ENCODE measurements at places on chromosomes 7 and 10.

GRCh38 chr7:46549892-46550639 lies 629.0 kb upstream of the IGFBP3 start:
- no peak for DNase-seq

DNA sequence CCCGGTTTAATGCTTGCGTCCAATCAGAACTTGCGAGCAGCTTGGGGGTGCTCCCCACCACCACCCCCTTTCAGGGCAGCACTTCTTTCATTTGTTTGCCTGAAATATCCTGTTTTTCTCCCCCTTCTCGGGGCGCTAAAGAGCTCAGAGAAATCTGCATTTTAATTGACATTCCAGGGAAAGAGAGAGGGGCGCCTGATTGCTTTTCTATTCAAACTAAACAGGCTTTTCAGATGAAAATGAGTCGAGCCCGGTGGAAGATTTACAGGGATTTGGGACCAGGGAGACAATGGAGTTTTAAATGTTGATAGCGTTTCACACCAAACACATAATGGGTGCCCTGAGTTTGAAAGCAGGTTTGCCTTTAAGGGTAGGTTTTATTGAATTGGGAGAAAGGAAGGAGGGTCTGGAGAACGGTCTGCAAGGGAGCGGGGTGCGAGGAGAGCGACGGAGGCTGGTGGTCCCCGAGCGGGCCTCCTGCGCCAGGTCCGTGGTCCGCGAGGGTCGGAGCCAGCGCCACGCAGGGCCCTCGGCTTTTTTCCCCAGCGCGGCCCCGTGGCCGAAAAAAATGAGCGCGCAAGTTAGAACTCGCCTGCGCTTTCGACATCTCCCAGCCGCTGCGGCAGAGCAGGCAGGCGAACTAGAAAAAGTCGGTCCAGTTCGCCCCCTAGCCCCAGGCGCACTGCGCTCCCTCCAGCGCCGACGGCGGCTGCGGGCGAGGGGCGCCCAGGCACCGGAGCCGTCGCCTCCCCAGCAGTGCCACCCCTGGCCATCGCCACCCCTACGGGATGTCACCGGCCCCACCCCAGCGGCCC lies 1.3 kb downstream of the FGFR2 start:
- DNase-seq, result no peak

DNA sequence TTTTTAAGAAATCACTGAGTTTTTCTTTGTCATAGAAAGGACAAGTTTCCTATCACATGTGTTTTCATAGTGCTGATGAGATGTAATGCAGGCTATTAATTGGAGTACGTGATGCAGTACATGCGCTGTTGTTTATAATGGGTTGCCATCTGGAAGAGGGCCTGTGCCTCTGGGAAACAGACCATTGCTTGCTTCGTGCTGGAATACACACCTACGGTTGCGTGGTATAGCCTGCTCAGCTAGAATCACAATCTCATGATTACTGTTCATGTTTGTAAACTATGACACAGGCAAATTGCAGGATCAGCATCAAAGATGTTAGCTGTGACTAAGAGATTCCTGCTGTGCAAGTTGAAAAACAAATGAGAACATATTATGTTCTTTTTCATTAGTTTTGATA lies 107.2 kb upstream of the STEAP1B start:
- no peak for DNase-seq

DNA sequence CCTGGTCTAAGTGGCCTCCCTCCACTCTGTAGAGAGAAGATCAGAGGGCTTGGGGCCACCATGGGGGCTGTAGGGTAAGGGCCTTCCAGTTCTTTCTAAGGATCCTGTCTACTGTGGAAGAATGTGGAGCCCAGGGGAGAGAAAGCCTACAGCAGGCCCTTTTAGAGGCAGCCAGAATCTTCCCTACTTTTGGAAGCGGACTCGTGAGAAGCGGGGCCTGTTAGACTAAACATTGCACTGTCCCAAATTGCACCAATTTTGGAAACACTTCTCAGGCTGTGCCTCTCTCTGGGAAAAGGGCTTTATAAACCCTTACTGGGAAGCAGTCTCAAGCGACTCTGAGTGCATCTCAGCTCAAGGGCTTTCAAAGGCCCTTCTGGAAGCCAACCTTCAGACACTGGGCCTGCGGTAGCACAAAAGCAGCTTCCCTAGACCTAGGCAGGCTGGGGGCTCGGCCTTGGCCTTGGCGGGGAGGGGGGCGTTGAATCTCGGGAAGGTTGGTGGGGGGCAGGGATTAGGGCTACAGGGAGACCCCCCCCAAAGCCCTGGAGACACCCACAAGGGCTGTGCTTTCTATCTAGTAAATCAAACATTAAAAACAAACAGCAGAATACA lies 298.1 kb downstream of the GFRA1 start:
- DNase-seq, result no peak

- no peak for DNase-seq
These were observed 40.5 kb upstream of the RABGEF1 start for GRCh38 chr7:66699998-66700397.

- DNase-seq, result no peak
These were observed 10.0 kb upstream of the SLIT1 start for GRCh38 chr10:97195706-97196222.

GRCh38 chr7:128056901-128057300 lies 25.7 kb upstream of the LRRC4 start:
- no peak for DNase-seq

DNA sequence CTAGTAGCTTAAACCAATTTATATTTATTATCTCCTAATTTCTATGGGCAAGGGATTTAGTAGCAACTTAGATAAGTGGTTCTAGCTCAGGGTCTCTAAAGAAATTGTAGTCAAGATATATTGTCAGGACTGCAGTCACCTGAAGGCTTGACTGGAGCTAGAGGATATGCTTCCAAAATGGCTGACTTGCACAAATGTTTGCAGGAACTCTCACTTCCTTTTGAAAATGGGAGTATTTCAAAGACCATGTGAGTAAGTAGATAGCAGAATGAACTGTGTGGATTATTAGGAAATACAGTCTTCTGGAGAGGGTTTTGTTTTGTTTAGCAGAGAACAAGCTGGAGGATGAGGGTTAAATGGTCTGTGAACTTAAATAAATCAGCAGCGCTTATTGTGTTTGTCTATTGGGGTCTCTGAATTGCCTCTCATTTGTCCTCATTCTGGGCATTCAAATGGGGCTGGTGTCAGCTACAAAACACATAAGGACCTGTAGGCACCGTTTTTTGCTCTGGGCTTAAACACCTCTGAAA lies 524.6 kb downstream of the LRMDA start:
- DNase-seq, result no peak

DNA sequence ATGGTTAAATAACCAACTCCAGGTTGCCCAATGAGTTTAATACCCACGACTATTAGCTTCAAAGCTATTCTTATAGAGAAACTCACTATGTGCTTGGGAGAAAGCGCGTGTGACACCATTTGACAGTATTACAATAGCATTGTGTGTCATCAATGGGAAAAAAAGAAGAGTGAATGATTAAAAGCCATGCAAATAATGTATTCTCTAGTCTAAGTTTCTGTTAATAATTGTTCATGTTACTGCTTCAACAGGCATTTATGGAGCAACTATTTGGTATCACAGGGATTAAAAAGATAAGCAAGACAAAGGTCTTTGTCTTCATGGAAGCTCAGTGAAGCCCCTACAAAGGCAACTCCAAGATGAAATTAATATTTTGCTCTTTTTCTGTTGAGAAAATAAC lies 47.2 kb downstream of the CAV1 start:
- DNase-seq, result no peak

- peak; percentile 71 for DNase-seq
These were observed 509 bp downstream of the AHR start for GRCh38 chr7:17298840-17299482.

GRCh38 chr7:117126676-117127075 lies 173.4 kb downstream of the ST7 start:
- no peak for DNase-seq

DNA sequence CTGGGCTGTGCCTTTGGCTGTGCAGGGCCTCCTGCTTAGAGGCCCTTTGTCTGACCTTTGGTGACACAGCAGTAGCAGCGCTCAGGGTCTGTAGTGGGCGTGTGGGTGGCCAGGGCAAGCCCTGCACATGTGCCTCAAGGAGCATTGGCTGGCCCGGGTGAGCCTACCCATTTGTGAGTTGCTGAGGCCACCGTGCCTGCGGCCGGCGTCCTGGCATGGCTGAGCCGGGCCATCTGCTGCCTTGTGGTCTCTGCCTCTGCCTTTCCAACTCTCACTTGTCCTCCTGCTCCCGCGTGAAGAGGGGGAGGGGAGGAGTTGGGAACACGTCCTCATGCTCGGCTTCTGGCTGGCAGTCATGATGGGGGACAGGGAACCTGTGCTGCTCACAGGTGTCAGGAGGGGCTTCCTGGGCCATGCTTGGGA lies 9.2 kb upstream of the ORAI2 start:
- no peak for DNase-seq

- no peak for DNase-seq
These were observed 52.1 kb downstream of the POLL start for GRCh38 chr10:101535949-101536348.

DNA sequence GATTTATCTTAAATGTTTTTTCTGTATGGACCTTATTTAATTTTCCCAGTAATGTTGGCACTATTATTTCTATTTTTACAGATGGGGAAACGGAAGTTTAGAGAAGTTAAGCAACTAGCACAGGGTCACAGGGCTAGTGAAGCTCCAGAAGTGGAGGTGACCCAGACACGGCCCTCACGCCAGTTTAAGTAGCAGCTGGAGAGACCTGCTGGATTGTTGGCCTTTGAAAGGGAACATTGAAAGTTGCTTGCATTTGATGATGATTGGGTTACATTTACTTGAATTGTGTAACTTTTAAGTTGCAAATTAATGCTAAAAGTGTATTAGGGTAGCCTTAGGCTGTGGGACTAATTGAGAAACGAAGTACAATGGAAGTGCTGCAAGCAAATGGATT lies 25.6 kb downstream of the CDK14 start:
- no peak for DNase-seq

DNA sequence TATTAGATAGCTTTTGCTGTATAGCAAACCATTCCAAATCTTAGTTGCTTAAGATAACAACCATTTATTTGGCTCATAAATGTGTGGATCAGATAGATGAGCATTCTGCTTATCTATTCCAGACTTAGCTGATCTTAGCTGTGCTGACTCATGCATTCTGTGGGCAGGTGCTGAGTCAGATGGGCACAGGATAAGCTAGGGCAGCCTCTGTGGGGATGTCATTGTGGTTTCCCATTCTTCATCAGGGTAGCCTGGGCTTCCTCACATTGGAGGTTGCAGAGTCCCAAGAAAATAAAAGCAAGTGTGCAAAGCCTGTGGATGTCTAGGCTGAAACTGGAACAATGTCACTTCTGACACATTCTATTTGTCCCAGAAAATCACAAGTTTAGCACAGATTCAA lies 917.0 kb downstream of the TYW1 start:
- DNase-seq, result no peak

GRCh38 chr7:30302656-30303311 lies 18.4 kb downstream of the ZNRF2 start:
- DNase-seq, result no peak

Data from type B pancreatic cell (in vitro differentiated cells).